Renal cortical epithelial cell (primary cell): ENCODE measurements at places on chromosomes 4 and X. TPM values are rescaled to one million over a fixed set of nuclear protein-coding genes. Genes with fewer than 3 reads are reported as not detected.

The SLC9A6 gene
- total RNA-seq = 26.1 and 28.3 TPM in 2 replicates

- DNase-seq = no peak
Measured at GRCh38 chrX:73851014-73852009, 288.3 kb downstream of the CHIC1 start.

DNA sequence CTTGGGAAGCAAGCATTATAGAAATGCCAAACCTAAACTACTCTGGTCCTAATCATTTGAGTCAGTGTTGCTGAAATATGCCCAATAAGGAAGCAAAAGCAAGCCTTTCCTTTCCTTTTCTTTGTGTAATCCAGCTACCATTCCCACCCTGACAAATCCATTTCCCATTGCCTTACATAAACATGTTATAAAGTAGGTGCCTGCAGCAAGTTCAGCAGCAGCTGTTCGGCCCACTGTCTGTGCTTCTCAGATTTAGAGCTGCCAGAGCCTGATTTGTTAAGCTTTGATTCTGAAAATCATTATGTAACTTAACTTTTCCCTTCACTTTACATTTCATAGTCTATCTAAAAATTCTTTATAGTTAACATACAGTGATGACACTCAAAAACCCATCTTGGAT, 148.6 kb downstream of the EPHA5 start:
- no peak for DNase-seq

GRCh38 chrX:79065696-79066095, 78.8 kb upstream of the GPR174 start:
- DNase-seq = no peak

DNA sequence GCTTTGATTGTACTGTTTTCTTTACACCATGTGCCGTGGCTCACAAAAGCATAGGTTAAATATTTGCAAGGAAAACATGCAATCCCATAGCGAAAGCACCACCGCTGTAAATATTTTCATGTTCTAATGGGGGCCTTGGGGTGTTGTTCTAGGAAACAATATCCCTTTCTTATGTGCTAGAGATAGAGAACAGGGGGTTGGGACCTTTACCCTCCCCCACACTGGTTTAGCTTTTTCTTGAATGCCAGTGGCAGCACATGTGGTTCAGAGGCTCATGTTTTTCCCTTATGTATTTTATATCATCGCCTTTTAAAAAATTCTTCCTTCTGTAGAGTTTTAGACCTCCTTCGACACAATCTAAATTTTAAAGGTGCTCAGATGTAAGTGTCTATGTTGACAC, 422.6 kb upstream of the TENM3 start:
- DNase-seq = no peak

DNA sequence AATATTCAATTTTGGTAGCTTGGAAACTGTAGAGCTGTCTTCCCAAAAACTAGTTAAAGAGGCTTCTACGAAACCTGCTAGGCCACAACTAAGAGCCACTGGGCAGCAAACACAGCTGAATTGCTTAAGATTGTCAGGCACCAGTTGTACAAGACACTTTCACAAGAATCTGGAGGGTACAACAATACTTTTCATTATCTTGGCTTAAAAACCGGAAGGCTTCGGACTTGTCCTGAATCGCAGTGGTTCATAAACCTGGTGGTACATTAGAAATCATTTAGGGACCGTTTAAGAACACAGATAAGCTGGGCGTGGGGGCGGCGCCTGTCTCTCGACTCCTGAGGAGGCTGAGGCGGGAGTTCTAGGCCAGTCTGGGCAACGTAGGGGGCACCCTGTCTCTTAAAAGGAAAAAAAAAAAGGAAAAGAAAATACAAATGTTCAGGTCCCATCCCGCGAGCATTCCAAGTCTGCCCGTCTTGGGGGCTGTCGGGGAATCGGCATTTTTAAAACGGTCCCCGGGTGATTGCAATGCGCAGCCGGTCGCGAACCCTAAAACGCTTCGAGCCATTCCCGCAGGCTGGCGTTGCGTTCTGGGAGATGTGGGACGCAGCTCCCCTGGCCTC, 763 bp downstream of the PYURF start:
- DNase-seq = peak; percentile 23

- no peak for DNase-seq
Measured at GRCh38 chr4:184437565-184438265, 36.6 kb downstream of the IRF2 start.

GRCh38 chr4:13364653-13365052, 119.5 kb downstream of the RAB28 start:
- DNase-seq = no peak

DNA sequence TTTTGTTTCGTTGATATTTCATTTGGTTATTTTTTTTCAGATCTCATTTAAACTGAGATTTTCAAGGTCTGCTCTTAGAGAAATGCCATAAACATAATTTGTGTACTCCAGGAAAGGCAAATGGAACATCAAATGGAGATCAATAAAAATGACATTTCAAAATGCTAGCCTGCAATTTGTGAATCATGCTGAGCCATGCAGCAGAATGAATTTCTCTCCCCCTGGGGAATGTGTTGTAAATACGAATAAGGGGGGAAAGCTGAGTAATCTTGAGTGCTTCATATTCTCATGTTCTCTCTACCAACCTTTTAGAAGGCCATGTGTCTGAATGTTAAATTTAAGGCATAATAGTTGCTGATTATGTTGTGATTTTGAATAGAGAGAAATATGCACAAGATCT, 7.8 kb downstream of the ZCCHC4 start:
- peak; percentile 73 for DNase-seq

GRCh38 chrX:9605484-9605883, 140.6 kb downstream of the TBL1X start:
- peak; percentile 87 for DNase-seq

GRCh38 chrX:1491851-1492349, 39.2 kb upstream of the ASMTL start:
- DNase-seq = no peak

GRCh38 chr4:169756971-169757574, 671 bp downstream of the HPF1 start:
- no peak for DNase-seq

DNA sequence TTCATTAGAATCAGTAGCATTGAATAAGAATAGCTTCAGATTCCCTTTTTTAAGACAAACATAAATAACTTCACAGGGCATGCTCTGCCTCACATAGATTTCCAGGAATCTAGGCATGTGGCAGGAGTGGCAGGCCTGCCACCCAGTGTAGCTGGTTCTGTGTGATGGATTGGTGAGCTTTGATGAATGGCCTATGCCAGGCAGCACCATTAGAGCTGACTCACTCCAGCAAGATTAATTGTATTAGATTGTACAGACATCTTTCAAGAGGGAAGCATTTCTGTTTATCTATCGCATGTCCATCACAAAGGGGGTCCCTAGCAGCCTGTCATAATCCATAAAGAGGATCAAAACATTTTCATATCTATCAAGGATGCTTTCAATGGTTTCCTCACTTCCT, 71.9 kb downstream of the NAA11 start:
- DNase-seq = peak; percentile 2

GRCh38 chr4:104728380-104729122, 233.9 kb upstream of the CXXC4 start:
- DNase-seq = peak; percentile 99

- DNase-seq = peak; percentile 63
Measured at GRCh38 chrX:97159916-97160800, 276.4 kb downstream of the RPA4 start.

GRCh38 chrX:153708415-153708814, 15.8 kb downstream of the BCAP31 start:
- peak; percentile 87 for DNase-seq
